ENCODE measurements at places on chromosomes 7 and 10.

DNA sequence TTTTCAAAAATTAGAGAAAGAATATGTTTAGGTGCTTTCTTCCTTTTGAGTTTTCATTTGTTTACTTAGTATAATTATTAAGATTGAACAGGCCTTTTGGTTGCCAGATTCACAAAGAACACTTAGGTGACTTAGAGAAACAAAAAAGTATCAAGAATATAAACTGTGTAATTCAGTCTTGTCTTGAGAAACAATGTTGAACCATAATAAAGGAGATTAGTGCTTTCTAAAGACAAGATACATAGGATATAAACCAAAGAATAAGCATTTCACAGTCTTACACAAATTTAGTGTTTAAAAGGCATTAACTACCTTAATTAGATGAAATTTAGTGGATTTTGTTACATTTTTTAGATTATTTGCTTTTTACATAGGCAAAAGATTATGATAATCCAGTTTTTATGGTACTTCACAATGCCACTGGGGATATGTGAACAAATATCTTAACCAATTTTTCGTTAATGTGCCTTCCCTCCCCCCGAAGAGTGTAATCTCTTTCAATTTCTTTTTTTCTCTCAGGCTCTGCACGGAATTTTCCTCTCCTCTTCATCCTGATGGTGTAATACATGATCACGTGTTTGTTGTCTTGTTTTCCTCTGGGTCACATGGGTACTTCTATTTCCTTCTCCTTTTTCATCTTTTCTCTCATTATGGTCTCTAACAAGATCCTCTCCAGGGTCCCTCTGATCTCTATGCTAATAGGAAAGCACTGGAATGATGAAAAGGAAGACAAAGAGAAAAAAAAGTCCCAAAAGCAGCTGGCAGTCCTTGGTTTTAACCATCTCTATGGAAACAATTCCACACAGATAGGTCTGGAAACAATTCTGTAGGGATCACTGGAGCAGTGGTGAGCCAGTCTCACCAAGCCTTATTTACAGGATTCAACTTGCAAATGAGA lies 3.7 kb upstream of the HNRNPH3 start:
- DNase-seq, result peak; percentile 40

DNA sequence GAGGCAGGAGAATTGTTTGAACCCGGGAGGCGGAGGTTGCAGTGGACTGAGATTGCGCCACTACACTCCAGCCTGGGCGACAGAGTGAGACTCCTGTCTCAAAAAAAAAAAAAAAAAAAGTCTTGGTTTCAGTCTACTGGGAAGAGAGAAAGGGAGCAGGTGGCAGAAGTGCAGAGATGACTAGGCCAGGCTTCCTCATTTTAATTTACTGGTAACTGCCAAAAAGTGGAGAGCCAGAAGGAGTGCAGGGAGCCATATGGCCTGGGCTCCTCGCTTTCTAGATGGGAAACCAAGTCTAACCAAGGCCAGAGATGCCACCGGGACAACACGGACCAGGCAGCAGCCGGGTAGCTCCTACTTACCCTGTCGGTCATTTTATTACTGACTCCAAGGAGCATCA lies 12.2 kb downstream of the SEPHS1 start:
- no peak for DNase-seq

DNA sequence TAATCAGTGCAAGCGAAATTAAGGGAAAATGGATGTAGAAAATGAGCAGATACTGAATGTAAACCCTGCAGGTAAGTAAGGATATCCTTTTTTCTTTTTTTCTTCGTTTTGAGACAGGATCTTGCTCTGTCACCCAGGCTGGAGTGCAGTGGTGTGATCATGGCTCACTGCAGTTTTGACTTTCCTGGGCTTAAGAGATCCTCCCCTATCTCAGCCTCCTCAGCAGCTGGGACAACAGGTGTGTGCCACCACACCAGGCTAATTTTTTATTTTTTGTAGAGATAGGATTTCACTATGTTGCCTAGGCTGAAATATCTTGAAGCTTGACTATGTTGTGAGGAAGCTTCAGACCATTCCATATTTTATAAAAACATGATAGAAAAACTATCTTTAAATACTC lies 4.3 kb downstream of the PDCD4 start:
- no peak for DNase-seq

GRCh38 chr7:128788446-128789412 lies 3.0 kb upstream of the CCDC136 start:
- DNase-seq, result no peak

- DNase-seq, result no peak
These were observed 99.5 kb downstream of the MKI67 start for GRCh38 chr10:128026615-128027300.

DNA sequence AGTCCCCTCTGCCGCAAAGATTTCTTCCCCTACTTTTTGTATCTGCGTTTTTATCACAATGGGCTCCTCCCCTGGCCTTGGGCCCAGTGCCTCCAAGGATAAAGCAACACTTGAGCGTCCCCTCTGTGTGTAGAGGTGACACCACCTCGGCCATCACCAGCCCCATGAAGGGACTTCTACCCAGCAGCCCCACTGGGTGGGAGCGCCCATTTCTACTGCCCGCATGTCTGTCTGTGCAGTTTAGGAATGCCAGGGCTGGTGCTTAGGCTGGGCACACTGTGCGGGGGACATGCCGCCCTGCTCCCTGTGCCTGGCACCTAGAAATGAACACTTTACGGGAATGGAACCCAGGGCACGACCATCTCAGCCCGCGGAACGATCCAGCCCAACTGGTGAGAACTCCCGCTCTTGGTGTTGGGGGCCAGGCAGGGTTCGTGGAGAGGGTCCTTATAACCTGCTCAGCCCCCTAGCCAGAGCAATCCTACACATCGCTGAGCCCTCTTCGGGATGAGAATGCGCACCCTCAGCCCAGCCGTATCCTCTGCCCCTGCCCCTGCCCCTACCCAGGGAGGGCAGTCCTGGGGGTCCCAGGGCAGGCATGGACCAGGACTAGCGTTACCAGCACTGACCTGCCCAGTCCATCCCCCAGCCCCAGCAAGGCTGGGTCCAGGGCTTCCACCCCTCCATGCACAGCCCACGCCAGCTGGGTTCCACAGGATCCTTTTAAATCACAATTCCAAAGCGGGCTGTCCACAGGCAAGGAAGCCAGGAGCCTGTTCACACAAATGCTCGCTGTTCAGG lies 12.8 kb downstream of the CRYGN start:
- no peak for DNase-seq

GRCh38 chr7:100358857-100359212 lies 918 bp downstream of the PILRB start:
- DNase-seq, result no peak

- DNase-seq, result no peak
These were observed 233.0 kb downstream of the DIP2C start for GRCh38 chr10:456486-456885.

- peak; percentile 59 for DNase-seq
These were observed 253.5 kb downstream of the ABCA13 start for GRCh38 chr7:48424731-48425130.

DNA sequence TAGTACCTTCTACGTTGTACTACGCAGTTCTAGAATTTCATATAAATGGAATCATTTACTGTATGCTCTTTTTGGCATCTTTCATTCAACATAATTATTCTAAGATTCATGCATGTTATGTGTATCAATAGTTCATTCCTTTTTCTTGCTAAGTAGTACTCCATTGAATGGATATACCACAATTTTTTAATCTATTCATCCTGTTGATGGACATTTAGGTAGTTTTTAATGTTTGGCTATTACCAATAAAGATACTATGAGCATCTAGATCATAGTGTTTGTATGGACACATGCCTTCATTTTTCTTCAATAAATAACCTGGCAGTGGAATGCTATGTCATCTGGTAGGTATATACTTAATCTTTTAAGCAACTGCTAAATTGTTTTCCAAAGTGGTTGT lies 83.0 kb upstream of the ELN start:
- DNase-seq, result no peak

DNA sequence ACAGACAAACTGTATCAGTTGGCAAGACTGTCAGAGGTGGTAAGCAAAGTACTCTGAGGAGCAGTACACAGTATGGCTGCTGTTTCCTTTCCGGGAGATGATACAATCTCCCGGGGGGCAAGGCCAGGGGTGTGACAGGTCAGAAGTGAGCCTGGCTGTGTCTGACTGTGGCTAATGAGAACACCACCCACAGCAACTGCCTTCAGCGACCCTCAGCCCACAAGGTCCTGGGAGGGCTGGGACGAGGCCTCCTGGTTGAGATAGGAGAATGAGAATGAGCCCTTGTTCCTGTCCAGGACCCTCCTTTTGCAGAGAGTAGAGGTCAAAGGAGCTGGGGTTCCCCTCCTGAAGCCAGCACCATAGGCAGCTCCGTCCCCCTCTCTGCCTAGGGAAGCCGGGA lies 421.7 kb downstream of the TCERG1L start:
- DNase-seq, result no peak

DNA sequence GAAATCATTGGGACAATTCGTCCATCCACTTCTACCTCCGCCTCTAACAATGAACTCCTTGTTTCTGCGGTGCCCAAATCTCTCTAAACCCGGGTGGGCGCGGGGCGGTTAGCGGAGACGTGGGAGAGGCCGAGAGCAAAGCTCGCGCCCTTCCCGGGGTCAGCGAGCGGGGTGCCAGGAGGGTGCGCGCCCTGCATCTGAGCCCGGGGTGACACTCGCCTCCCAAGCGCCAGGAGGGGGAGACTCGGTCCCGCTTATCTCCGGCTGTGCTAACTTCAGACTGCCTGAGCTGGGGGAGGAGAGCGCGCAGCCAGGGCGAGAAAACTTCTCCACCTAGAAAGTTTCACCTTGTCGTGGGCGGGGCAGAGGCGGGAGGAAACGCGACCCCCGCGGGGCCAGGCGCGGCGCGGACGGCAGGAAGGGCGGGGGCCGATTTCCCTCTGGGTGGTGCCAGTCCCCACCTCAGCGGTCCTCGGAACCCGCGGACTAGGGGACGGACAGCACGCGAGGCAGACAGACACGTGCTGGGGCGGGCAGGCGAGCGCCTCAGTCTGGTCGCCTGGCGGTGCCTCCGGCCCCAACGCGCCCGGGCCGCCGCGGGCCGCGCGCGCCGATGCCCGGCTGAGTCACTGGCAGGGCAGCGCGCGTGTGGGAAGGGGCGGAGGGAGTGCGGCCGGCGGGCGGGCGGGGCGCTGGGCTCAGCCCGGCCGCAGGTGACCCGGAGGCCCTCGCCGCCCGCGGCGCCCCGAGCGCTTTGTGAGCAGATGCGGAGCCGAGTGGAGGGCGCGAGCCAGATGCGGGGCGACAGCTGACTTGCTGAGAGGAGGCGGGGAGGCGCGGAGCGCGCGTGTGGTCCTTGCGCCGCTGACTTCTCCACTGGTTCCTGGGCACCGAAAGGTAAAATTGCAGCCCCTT lies at the start of gene MET:
TSS of gene MET (plus strand) at position 516 of the 915 bp plus-strand sequence. CDS start 26,889 bp downstream, outside the sequence.
- DNase-seq, result peak; percentile 85

DNA sequence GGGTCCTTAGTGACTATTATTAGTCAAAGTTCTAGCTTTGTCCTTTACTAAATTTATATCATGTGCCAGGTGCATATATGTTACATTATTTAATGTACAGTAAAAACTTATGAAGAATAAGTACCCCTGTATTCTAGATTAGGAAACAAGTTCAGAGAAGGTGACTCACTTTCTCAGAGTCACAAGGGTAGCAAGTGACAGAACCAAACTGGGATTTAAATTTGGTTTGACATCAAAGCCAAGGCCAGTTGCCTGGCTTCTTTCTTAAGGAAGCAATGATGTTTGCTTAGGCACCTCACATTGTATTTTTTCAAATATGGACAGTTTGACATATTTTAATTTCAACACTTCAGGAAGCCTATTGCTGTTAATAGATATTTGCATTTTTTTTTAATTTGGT lies 2.5 kb downstream of the LSM8 start:
- DNase-seq, result no peak

DNA sequence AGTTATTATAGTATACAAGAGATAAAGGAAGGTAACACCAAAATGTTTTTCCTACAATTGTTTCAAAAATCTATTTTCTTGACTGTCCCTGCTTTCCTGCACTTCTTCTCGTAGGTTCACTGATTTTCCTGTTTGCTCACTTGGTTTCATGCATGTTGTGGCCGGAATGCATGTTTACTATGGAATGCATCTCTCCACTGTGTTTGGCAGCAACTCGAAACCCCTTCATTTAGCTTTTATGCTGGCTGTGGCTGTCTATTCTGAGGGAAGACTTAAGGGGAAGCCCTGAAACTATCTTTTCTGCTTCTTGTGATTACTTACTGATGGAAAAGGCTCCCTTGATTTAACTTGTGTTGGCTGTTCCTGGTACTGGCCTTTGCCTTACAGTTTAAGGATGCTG lies 120.3 kb downstream of the NRG3 start:
- no peak for DNase-seq

GRCh38 chr7:95467912-95468607 lies 17.7 kb upstream of the ASB4 start:
- DNase-seq, result no peak

- peak; percentile 54 for DNase-seq
These were observed 98.0 kb downstream of the NPY start for GRCh38 chr7:24381894-24382505.

DNA sequence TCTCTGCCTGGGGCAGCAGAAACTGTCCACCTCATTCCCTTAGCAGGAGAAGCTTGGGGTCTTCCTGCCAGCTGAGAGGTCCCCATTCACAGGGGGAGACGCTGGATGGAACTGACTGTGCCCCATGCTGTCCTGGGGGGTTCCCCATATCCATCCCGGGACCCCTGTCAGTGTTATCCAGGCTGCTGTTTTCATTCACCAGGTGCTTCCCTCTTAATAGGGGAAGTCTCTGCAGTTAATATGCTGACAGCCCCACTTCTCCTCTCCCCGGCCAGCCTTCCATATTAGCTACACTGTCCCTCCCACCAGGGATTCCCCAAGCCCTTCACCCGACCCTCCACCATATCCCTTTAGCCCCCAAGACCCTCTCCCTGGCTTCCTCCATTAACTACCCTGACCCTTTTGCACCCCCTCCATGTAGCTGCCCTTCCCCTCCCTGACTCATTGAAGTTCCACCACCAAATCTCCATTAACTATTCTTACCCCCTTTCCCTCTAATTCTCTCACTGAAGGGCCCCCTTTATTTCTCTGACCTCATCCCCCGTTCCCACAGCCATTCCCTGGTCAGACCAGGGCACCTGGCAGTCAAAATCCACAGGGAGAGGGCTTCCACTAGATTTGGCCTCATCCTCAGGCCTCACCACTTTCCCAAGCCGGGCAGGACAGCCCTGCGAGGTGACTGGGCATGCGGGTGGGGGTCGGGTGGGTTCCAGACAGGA lies 92.0 kb upstream of the PAX2 start:
- no peak for DNase-seq

DNA sequence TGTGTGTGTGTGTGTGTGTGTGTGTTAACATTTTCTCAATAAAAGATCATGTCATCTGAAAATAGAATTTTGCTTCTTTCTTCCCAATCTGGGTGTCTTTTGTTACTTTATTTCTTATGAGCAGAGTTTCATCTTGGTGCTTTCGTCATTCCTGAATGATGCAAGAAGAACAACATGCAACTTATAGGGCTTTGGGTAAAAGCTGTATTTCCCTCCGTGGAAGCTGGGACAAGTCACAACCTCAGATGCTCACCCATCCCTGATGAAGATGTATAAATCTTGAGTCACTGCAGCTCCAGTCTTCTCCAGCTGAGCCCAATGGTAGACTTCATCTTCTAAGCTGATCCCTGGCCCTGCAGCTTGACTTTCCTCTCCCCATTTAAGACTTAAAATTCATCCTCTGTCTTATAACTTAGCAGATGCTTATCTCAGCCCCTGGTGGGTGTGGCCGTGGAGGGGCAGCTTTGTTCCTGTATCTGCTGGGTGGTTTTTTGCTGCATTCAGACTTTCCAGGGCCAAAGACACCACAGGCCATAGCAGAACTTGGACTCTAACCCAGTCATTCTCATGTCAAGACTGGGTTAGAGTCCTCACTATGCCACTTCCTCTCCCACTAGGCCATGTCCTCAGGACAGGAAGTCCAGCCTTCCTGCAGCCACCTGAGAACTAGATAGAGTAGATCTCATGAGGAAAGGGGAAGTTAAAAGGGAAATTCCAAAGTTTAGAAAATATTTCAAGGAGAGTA lies 356.4 kb downstream of the TNS3 start:
- no peak for DNase-seq
